IPS DF 6.9 (cell line): ENCODE measurements at places on chromosomes 6 and 20.

DNA sequence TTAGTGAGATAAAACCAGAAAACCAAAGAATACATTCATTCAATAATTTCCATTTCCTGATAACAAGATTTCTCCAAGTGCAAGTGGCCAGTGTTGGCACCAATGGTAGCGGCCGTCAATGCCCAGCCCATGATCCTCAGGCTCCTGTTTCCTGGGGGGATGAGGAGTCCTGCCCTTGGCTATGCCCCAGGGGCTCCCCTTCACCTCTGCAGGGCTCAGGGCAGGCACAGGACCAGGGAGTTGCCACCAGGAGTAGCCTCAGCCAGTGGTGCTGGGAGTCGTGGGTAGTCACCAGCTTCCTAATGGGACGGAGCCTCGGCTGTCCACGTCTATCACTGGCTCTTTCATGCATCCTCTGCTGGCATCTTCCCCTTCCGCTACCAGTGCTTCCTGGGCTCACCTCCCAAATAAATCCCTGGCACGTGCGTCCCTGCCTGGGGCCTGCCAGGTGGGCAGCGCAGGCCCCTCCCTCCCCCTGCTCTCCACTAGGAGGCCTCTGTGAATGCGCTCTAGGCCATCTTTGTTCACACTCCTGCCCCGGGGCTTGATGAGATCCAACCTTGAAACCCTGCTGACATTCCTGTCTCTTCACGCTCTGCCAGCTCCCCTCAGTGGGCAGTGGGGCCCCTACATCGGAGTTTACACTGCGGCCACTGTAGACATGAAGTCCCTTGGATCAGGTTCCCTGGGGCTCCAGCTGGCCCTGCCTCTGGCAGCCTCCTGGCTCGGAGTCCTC lies 215.7 kb downstream of the SYNDIG1 start:
- DNase-seq = no peak

- DNase-seq = no peak
These were observed 674 bp downstream of the MAPK14 start for GRCh38 chr6:36028088-36028876.

GRCh38 chr6:7200598-7201443 lies 93.1 kb downstream of the RREB1 start:
- DNase-seq = no peak

GRCh38 chr6:118377711-118378414 lies 170.2 kb upstream of the PLN start:
- peak; percentile 9 for DNase-seq

- no peak for DNase-seq
These were observed 48.7 kb downstream of the SCGN start for GRCh38 chr6:25700761-25701160.

DNA sequence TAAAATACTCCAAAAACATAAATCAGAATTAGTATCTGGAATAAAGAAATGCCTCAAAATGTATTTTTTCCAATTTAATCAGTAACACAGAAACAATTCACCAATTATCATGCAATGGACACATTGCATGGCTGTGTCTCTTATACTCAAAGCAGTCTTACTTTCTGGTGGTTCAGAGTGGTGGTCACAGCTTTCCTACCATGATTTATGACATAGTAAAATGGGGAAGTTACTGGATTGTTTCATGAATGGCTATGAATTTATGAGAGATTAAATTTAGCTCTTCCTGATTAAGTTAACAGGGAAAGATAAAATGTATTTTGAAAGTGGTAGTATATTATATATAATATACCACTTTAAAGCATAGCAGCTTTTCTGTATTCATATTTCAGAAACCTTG lies 331.5 kb upstream of the MAP3K7 start:
- no peak for DNase-seq

DNA sequence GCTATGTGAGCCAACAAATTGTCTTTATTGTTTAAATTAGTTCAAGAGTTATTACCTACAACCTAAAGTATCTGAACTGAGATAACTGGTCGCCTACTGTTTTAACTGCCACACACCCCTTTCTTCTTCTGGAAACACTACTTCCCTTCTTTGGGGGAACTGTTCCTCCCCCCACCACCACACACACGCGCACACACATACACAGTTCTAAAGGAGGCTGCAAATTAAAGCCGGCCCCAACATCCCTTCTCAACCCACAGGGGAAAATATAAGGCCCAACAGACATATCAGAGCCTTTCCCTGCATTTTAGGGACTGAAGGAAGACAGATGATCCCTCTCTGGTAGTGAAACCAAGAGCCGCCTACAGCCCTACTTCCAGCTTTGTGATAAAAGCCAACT lies 348.0 kb upstream of the JARID2 start:
- DNase-seq = no peak

GRCh38 chr6:127069659-127070279 lies 48.7 kb upstream of the RSPO3 start:
- DNase-seq = peak; percentile 11
